ENCODE measurements at places on chromosomes 1 and 21.

DNA sequence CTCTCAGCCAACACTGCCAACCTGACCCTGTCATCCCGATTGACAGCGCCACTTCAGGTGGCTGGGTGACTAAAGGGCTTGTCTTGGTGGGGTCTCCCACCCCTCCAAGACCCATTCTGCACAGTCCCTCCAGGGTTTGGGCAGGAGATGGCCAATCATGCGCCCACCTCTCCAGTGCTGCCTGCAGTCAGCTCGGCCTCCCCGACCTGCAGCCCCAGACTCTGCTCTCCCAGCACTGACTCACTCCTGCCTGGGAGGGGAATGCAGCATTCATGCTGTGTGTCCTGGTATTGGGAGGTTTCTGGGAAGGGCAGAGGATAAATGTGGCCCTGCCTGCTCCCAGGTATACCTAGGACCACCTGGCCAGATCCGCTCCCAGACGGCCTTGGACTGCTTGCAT, 9.7 kb downstream of the TMEM81 start:
- DNase-seq, result no peak

DNA sequence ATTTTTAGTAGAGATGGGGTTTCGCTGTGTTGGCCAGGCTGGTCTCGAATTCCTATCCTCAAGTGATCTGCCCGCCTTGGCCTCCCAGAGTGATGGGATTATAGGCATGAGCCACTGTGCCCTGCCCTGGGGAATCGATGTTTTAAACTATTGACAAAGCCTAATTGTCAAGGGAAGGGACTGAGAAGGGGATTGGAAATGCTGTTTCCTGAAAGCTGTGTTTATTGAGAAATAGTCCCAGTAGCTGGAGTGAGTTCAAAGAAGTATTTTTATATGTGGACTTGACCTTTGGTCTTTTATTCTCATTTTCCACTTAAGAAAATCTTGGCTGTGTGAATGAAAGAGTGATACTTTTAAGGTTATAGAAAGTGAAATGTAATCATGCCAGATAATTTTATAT, 47.5 kb downstream of the KIF1B start:
- no peak for DNase-seq

DNA sequence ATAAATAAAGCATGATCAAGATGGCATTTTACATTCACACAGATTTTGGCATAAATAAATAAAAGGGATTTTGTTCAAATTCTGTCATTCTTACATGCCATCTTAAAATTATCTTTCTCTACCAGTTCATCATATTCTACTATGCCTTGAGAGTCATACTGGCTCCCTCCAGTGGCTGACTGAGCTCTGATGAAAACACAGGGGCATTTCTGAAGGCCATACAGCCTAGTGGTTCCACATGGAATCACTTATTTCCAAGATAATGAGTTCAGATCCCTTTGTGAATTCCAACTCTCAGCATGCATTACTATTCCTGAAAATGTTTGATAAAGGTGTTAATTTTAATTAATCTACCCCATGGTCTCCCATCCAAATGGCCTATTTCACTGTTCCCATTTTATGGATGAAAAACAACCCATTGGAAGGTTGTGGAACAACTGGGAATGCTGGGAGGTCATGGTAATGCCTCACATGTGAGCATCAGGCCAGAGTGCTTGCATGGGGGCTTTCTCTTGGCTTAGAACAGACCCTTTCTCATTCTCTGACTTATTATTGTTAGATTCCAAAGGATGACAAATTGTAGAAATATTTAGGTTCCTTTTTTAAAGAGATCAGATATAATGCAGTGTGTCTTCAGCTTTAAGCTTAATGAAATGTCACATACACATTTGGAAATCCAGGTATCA, 622.4 kb upstream of the PKN2 start:
- no peak for DNase-seq

GRCh38 chr1:93871366-93871765, 7.6 kb downstream of the DNTTIP2 start:
- DNase-seq, result no peak

DNA sequence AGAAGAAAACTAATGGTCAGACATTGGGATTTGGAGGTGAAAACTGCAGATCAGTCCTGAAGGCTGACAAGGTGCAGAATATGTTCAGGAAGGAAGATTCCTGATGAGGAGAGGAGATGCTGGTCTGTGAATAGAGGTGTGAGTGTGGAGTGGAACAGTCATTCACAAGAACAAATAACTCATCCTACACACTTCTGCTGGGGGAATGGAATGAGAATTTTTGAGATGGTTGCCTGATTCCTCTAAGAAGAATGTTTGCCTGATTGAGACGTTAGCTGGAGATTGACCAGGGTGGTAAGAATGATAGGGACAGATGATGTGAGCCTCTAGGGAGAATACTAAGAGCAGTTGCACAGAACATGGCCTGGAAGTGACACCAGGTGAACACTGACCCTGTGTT, 4.1 kb downstream of the S100A7 start:
- DNase-seq, result no peak

GRCh38 chr1:50476800-50477199, 53.6 kb upstream of the DMRTA2 start:
- no peak for DNase-seq

- DNase-seq, result no peak
These were observed 27.5 kb upstream of the ZC3H12A start for GRCh38 chr1:37446874-37447273.

DNA sequence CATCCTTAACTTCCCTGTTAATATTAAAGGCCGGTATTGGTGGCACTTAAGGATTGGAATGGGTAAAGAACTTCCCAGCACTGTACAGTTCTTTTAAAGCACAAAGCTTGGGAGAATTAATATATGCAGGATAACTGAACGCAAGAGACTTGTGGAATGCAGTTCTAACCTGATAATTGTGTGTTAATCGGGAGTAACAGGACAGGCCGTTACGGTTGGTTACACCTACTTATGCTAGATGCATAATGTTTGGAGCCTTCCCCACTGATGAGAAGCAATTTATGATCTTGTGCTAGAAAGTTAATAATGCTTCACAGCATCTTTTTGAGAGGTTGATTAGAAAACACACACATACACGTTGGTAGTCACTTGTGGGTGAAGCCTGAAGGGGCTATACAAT, 7.0 kb downstream of the CHTOP start:
- DNase-seq, result no peak

DNA sequence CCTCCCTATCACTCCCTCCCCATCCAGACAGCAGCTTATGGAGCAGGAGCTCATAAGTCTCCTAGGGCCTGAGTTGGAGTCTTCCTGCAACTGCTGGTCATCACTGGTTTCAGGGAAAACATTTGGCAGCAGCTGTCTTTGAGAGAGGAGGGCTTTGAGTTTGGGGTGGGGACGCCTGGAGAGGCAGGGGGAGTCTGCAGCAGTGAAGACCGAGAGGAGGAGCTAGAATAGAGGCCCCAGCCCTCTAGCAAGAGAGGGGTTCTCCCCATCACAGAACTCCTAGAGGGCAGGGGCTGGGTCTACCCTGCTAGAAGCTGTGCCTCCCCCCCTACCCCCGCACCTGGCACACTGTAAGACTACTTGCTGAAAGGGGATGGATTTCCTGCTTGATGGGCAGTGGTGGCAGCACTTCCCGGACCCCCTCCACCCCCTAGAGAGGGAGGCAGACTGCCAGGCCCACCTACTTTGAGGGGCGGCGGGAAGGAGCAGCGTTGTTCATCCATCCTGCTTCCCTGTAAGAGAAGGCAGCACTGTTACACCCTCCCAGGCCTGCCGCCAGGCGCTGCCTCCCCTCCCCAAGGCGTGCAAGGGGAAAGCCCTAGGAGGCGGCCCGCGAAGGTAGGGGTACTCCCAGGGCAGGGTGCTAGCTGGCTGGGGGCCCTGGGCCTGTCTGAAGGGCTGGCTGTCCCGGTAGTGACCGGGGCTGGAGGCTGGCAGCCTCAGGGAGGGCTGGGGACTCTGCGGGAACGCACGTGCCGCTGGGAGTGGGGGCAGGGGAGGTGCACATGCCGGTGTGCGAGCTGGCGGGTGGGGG, 50.4 kb downstream of the RAP1GAP start:
- no peak for DNase-seq

GRCh38 chr1:198079432-198079951, 77.3 kb upstream of the NEK7 start:
- no peak for DNase-seq

DNA sequence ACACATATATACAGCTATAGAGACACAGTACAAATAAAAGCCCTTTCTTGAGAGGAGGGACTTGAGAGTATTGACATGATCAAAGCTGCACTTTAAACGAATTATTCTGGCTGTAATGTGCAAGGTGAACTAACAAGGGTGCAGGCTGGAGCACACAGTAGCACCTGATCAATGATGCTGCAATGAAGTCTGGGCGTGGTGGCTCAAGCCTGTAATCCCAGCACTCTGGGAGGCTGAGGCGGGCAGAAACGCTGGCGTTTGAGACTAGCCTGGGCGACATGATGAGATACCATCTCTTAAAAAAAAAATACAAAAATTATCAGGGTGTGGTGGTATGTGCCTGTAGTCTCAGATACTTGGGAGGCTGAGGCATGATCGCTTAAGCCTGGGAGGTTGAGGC, 14.1 kb upstream of the CTH start:
- DNase-seq, result no peak

DNA sequence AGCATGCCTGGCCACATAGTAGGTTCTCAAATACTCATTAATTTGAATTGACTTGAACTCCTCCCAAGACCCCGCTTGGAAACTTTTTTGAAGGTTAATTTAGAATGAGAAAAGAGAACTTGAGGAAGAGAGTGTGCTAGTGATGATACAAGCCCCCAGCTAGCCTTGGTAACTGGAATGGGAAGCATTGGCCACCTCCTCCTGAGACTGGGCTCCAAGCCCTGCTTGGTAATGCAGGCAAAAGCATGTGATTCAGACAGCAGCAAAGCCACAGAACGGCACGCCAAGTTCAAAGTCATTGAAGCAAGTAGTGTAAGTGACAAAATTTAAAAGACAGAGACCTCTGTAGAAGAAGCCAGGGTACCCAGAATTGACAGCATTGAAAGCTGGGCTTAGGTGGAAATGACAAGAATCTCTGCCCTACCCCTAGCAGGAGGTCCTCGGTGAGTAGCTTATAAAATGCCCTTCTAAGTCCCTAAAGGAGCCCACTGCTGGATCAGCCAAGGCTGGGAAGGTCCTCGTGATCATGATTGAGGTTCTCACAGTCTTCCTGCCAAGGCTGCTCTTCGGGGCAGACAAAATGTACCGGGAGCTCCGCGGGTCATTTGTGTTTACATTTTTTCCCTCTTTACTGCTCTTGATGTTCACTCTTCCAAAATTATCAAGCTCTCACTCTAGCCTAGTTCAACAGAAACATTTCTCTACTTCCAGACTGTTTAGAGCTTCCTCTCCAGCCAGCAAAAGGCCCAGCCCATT, 99.4 kb downstream of the TSEN15 start:
- no peak for DNase-seq

GRCh38 chr1:226325178-226325577, 16.2 kb upstream of the LIN9 start:
- no peak for DNase-seq

DNA sequence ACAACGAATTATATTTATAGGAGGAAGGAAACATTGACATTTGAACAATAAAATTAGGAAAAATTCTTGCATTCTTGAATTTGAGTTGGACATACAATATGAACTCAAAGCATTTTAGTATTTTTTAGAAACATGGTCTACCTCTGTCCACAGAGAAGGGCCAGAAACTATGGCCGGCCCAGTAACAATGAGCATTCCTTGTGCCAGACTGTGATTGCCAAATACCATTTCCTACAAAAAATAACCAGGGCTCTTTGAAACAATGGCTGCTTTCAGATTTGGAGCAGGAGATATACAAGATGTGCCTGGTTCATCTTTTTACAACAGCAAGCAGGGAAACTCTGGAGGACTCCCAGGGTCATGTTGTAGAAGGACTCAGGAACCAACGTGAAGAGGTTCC, 38.4 kb downstream of the NOS1AP start:
- no peak for DNase-seq

DNA sequence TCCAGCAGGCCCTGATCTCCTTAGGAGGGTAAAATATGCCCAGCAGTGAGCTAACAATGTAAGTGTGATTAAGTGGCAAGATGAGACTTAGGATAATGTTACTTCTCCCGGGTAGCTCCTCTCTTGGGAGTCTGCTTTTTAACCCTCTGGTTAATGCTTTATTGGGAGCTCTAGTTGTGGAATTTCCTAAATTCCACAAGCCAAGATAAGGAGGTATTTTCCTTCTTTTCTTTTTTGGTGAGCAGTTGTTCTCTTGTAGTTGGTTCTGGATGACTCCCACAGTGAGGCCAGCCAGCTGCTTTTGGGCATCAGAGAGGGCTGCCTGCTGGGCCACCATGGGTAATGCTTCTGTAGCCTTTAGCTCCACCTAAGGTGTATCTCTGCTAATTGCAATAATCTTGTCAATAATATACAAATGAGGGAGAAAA, 19.3 kb downstream of the C1orf52 start:
- no peak for DNase-seq

GRCh38 chr1:213728593-213729536, 258.9 kb upstream of the PROX1 start:
- DNase-seq, result no peak

- DNase-seq, result peak; percentile 41
These were observed 59.6 kb upstream of the ITPKB start for GRCh38 chr1:226798427-226799411.

- no peak for DNase-seq
These were observed 12.2 kb downstream of the FAM131C start for GRCh38 chr1:16061266-16061665.

- DNase-seq, result no peak
These were observed 22.7 kb upstream of the PRKACB start for GRCh38 chr1:84121360-84121759.

DNA sequence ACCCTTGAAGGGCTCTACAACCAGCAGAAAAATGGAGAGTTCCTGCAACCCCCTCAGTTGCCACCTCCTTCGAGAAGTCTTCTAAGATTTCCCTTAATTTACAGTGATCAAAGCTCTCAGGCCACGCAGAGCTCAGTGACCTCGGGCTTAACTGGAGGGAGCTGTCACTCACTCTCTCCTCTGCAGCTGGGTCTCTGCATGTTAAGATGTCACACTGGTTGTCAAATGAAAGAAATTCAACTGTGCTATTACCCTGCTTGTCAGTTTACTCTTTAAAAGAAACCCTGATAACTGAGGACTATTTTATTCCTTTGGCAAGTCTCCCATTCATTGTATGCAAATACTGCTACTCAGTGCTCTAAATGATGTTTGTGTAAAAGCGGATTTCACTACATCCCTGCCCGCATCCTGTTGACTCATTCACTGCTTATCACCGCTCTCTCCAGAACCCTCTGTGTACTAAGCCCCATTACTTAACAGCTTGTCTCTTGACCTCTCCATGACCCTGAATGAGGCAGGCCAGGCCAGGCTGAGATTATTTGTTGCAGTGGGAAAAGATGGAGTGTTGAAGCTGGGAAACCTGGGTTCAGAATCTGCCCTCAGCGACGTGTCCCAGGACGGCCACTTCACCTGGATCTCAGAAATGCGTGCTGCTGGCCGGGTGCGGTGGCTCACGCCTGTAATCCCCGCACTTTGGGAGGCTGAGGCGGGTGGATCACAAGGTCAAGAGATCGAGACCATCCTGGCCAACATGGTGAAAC, 13.7 kb downstream of the DHRS3 start:
- peak; percentile 60 for DNase-seq

DNA sequence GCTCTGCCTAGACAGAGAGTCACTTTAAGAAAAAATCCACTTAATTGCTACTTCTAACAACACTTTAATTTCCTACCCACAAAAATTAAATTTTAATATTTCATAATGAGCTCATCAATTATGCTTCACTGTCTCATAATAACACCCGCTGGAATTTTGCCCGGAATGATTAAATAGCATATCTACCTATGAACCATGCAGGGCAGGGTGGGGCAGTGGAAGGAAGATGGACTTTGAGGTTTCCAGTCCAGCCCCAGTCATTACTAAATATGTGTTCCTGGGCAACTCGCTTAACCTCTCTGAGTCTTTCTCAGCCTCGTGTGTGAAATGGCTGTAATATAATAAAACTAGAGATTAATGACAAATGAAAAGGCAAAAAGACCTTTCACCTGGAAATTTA, 32.8 kb upstream of the SLC45A1 start:
- no peak for DNase-seq

All from effector CD4-positive, alpha-beta T cell (primary cell).